Neural crest cell (in vitro differentiated cells): ENCODE measurements at places on chromosomes 2 and 18.

- DNase-seq = no peak
These were observed 1303.2 kb upstream of the CELF4 start for GRCh38 chr18:38868757-38869156.

- no peak for DNase-seq
These were observed 55.9 kb upstream of the RPE start for GRCh38 chr2:209946539-209946938.

DNA sequence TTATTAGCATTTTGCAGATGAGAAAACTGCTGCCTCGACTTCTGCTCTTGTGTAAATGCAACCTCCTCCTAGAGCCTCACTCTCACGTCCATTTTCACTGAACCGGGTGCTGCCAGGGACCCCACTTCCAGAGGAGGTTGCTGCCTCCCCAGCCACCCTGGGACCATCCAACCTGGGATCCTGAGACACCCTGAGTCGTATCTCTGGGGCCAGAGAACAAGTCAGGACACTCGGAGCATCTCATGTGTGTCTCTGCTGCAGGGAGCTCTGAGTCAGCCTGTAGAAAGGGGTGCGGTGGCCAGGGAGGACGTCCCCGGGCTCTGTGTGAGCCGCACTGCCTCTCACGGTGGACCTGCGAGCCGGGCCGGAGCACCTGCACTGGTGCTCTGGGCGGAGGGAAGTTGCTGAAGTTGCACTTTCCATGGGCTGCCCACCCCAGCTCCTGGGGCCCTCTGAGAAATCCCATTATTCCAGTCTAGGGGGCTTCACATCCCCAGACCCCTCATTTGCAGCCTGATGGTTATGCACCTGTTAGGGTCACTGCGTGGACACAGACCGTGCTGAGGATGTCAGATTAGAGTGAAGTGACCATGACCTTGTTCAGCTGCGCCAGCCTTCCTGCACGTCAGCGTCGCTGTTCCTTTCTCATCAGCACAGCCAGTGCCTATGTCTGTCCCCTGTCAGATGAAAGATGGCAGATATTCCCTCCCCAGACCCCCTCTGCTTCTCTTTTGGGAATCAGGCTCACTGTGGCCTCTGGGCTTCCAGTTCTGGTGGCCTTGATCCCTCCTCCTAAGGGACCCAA lies 230.4 kb downstream of the KLHL29 start:
- DNase-seq = no peak

DNA sequence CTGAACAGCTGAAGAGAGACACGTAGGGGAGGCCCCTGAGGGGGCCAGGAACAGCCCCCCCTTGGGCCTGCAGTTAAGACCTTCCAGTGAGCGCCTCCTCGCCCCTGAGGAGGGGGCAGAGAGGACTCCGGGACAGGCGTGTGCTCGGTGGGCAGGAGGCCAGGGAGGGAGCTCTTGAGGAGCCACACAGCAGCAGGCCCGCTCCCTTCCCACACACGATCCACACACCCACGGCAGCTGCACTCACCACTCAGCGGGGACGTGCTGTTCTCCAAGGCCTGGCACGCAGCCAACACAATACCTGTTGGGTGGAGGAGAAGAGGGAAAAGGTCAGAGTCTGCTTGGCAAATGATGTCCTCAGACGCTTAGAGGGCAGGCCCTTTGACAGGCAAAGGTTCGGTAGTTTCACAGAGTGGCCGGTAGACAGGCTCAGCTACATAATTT lies 39.0 kb downstream of the TGFA start:
- DNase-seq = no peak

DNA sequence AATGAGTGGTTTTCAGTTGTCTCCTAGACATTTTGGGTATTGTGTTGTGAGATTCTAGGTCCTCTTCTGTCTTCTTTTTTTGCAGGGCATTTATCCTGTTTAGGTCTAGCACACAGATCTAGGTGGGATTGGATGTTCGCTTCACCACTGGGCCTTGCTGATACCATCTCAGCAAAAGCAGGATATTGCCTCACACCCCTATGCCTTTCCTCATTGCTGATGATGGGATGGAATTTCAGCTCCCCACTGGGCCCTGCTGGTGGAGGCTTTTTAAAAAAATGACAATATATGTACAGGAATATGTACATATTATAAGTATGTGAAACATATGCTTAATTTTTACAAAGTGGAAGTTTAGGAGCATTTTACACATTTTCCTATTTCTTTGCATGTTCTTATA lies 5.4 kb upstream of the TOGARAM2 start:
- DNase-seq = no peak

DNA sequence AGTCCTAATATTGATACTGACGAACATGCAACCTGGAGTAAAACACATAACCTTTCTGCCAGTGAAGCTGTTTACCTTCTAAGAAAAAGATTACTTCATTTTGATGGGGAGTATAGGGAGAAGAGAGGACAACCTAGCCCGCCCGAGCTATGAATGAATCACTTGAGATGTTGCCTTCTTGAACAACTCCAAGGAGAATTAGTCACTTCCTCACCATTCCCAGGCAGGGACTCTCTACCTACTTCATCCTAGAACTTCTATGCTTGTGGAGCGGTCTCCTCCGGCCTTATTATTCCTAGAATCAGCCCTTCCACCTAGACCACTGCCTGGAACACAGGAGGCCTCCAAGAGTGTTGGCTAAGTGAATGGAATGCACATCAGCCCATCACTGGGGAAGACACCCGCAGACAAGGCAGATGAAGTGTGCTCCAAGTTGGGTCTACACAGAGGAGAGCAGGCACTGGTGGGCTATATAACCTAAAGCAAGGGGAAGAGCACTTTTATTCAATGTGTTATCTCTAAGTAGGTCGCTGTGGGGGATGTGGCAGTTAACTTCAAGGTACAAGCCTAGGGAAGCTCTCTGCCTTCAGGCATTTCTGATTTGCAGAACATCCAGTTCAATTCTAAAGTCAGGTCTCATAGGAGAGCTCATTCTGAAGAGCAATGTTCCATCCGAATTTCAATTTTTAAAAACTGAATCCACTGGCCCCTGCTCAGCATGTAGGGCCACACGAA lies 57.4 kb downstream of the STK39 start:
- no peak for DNase-seq

DNA sequence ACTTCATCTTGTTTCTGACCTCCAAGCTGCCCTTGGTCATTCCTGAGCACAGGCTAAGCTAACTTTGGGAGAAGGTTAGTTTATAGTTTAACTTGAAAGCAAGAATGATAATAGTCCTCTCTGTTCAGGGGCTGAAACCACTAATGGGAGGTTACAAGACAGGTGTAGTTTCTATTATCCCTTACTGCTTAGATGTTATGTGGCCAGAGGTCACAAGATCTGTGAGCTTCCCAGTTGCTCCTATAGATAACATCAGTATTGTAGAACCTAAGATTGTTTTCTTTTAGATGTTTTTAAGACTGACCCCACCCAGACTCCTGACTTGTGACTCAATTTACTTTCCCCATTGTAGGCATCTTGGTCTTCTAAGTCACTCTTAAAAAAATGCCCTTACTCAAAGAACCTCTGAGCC lies 94.8 kb upstream of the LPIN2 start:
- DNase-seq = no peak

- peak; percentile 12 for DNase-seq
These were observed 21.3 kb downstream of the HNRNPLL start for GRCh38 chr2:38581193-38582147.

DNA sequence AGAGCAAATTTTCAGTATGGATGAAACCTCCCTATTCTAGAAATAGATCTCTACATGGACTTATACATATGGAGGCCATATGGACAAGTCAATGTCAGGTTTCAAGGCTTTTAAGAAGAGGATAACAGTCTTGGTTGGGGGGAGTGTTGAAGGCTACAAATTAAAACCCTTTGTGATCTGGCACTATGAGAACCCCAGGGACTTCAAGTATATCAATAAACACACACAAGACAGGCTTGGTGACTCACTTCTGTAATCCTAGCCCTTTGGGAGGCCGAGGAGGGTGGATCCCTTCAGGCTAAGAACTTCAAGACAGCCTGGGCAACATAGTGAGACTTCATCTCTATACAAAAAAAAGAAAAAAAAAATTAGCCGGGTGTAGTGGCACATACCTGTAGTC lies 127.2 kb upstream of the SP5 start:
- no peak for DNase-seq

GRCh38 chr2:47272905-47273758 lies 118.0 kb upstream of the STPG4 start:
- DNase-seq = no peak

DNA sequence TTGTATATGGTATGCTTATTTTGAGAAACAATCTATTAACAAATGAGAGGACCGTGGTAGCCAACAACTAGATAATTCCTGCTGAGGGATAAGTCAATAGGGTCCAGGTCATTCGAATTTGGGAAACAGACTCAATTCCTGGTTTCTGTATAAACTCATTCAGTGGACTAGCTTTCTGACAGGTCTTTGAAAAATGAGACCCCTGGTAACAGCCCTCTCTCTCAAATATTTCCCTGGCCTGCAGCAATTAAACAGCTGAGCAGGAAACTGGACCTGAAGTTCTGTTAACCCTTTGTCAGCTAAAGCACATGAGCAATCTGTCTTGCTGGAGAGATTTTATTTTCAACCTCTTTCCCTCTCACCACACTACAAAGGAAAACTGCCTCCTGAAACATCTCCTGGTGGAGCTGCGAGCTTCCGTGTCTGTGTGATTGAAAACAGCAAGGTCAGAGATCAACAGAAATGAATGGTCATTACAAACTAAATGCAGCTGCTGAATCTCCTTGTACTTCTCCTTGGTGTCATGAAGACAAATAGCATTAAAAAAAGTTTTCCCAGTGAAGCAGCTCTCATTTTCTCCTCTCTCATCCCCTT lies 70.3 kb upstream of the CCDC85A start:
- no peak for DNase-seq

DNA sequence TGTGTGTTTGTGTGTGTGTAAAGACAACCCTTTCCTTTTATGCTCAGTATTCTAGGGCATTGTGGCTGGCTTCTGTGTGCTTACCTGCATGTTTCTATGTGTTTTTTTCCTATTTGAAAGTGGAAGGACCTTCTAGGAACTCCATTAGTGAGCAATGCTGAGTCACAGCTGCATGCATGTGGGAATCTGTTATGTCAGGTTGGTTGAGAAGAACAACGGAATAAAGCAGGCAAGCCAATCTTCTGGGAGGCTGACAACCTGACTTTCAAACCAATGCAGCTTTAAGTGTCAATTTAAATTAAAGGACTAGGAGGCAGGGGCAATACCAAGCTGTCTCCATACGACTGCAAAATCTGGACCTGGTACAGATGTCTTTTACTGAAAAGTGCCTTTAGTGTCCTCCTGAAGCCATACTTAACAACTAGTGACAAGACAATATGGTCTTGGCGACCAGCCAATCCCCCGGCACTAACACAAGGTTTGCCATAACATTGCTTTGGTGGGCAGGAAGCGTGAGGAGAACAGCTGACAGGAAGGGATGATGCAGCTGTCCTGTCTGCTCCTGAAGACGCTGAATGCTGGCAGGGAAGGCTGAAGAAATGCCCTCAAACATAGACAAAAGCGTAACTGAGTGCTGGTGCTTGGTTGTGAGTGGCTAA lies 514.7 kb upstream of the CDH7 start:
- no peak for DNase-seq

- DNase-seq = no peak
These were observed 327.6 kb downstream of the RDH14 start for GRCh38 chr2:18232731-18233438.

GRCh38 chr2:175169191-175169590 lies 1.2 kb upstream of the ATF2 start:
- DNase-seq = no peak

GRCh38 chr18:12726331-12726730 lies 23.5 kb downstream of the PSMG2 start:
- DNase-seq = no peak

DNA sequence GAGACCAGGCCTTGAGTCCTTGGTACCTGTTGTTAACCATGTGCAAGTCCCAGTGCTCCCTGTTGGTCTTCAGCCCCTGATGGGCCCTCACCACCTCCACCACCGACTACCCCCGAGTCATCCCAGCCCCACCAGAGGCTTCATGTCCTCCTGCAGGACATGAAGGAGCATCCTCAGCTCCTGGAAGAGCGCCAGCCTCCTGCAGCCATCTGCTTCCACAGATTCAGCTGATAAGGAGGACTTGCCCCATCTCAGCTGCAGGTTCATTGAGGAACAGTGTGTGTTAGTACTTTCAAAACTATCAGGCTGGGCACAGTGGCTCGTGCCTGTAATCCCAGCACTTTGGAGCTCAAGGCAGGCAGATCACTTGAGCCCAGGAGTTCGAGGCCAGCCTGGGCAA lies 151.9 kb downstream of the ATP9B start:
- no peak for DNase-seq

- DNase-seq = no peak
These were observed 6.8 kb downstream of the WDSUB1 start for GRCh38 chr2:159279700-159280099.

DNA sequence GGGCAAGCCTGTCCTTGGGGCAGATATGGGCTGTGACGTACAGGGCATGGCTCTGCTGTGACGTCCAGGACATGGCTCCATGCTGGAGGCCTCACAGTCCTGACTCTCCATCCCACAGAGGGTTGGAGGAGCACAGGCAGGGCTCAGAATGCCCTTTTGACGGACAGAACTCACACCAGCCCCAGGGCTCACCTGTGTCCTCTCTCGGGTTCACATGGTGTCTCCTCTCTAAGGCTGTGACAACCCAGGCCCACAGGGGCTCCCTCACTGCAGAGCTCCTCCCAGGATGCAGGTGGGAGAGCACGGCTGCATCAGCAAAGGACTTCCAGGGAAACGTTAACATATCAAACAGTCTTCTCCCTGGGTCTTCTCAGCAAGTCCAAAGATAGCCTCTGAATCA lies 133.8 kb downstream of the EIPR1 start:
- no peak for DNase-seq
